NCI-H2081 (cell line): ENCODE measurements at places on chromosomes 5 and 9.

- DNase-seq: no peak
These were observed 1012.8 kb downstream of the MAT2B start for GRCh38 chr5:164518067-164518740.

DNA sequence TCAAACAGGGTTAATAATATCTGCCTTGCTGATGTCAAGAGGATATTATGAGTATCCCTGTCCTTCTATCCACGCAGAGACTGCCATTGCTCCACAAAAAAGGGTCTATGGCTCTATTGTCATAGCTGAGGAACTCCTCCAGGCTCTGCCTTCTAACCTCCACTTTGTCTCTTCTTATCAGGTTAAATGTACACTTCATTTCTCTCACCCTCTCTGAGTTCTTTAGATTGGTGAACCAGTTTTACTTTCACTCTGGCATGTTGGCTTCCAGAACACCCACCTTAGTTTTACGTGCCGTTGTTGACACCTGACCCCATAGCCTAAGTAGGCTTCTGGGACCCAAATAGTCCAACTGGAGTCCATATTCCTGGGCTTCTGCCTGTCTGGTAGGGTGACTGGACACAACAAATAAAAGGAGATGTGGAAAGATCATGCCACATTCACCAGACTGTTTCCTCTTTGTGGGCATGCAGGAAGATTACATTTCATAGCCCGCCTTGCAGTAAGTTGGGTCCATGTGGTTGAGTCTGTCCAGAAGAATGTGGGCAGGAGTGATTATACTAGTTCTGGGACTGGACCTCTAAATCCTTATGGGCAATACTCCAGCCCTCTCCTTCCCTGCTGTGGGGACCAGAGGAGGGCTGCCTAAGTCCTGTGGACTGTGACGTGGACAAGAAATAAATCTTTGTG, 350.4 kb upstream of the CLINT1 start:
- DNase-seq: no peak

DNA sequence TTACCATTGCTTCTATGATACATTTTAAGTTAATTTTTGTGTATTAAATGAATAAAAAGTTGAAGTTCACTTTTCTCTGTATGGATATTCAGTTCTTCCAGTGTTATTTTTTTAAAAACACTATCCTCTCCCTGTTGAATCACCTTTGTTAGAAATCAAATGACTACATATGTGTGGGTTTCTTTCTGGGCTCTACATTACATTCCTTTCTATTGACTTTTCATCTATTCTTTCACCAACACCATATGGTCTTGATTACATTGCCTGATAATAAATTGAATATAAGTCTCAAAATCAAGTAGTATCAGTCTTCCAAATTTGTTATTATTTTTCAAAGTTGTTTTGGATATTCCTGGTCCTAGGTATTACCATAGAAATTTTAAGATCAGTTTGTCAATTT, 7.3 kb upstream of the RASEF start:
- DNase-seq: no peak

DNA sequence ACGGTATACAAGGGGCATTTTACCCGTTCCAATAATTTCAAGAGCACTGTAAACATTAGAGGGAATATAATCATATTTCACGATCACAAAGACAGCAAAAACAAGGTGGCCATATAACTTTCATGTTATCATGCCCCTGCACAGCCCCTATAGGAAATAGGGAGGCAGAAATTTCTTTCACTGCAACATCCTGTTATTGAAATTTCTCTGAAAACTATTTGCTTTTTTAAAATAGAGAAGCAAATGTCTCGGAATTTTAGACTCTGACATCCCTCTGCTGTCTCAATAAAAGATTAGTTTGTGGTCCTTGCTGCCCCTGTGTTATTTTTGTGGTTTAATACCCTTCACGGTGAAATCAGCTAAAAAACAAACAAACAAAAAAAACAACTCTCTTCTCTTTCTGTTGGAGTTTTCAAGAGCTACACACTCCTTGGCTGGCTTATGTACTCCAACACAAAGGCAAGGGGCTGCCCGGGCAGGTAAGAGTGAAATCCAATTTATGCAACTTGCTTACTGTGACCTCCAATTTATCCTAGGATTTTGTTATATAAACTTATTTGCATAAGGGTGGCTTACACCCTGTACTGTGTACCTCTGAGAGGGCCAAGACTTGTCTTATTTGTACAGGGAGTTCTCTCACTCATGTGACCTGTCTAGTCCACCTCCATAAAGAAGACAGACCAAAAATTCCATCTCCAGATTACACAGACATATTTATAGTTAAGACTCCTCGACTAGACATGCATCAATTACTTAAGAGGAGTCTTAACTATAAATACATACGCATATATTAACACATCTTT, 223.6 kb downstream of the MLLT3 start:
- no peak for DNase-seq

- DNase-seq: no peak
These were observed 52.5 kb upstream of the NCS1 start for GRCh38 chr9:130119519-130120298.

GRCh38 chr5:130109152-130109551, 204.9 kb downstream of the CHSY3 start:
- DNase-seq: no peak

GRCh38 chr9:112032009-112032408, 135.4 kb downstream of the UGCG start:
- no peak for DNase-seq

GRCh38 chr5:1468247-1468612, 23.0 kb upstream of the SLC6A3 start:
- no peak for DNase-seq

DNA sequence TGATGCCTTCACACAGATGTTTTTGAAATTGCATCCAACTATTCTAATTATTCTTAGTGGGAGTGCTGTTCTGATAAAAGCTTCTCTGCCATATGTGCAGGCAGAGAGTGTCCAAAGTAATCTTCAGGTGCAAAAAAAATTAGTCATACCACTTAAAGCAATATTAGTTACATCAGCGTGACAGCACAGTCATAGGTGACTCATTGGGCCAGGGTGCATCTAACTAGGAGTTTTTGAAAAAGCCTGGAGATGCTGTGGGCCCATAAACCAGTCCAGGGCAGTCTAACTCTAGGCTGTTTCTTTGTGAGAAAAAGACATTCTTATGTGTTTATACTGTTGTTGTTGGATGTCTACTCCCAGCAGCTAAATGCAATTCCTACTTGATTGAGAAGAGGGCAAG, 33.0 kb upstream of the C6 start:
- DNase-seq: no peak

- no peak for DNase-seq
These were observed 72.0 kb downstream of the ANKRD33B start for GRCh38 chr5:10635867-10636350.

GRCh38 chr9:30010691-30011090, 2373.8 kb upstream of the ACO1 start:
- DNase-seq: no peak

DNA sequence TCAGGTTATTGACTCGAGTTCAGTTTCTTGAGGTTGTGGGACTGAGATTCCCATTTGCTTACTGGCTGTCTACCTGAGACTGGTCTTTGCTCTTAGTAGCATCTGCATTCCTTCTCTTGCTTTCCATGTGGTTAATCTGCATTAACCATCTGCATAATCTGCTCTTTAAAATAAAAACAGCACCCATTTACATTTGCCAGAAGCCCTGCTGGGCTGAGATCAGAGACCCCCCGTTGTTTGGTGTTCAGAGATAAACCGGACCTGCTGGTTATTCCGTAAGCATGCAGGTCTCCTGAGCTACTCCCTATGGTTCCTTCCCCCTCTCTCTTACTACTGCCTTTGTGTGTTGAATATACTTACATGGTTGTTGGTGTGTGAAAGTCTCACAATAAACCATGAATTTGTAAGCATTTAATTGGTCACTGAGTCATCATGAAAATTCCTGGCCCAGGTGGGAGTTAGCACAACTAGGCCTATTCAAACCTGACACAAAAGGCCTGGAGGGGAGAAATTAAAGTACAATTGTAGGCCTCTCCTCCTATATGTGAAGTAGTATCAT, 396.7 kb downstream of the MRPS30 start:
- no peak for DNase-seq

DNA sequence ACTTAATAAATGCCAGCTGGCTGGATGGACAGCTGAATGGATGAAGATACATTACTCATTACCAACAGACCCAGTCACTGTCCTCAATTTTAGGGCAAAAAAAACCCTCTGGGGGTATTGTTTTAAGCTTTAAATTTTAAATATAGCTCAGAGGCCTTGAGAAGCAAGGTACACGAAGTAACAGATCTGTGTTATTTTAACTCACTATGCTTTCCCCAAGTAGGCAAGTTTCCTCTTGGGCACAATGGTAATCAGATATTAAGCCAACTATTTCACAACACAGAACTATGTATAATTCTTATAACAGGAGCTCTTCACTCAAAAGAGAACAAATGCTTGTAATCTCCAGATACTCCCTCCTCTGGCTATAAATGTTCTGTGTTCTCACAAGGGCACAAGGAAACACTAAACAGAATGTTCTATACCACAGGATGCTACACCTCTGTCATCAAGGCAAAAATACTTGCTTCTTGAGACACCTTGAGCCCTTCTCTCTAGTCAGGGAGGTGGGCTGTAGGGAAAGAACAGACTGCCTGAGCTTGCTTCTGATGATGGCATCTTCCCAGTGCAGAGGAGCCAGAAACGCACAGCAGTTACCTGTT, 443.8 kb downstream of the SPOCK1 start:
- no peak for DNase-seq

- DNase-seq: no peak
These were observed 70.8 kb downstream of the MRPL36 start for GRCh38 chr5:1728846-1729245.

GRCh38 chr5:131532031-131532640, 102.9 kb downstream of the RAPGEF6 start:
- peak; percentile 46 for DNase-seq

GRCh38 chr5:76269259-76269931, 133.7 kb upstream of the IQGAP2 start:
- DNase-seq: no peak

- no peak for DNase-seq
These were observed 21.7 kb upstream of the PCAT7 start for GRCh38 chr9:94533155-94533554.

- no peak for DNase-seq
These were observed 36.7 kb upstream of the TNC start for GRCh38 chr9:115154617-115155016.

- no peak for DNase-seq
These were observed 116.6 kb downstream of the MUSK start for GRCh38 chr9:110785166-110785565.

GRCh38 chr9:75866273-75866871, 24.1 kb upstream of the PCSK5 start:
- peak; percentile 56 for DNase-seq

DNA sequence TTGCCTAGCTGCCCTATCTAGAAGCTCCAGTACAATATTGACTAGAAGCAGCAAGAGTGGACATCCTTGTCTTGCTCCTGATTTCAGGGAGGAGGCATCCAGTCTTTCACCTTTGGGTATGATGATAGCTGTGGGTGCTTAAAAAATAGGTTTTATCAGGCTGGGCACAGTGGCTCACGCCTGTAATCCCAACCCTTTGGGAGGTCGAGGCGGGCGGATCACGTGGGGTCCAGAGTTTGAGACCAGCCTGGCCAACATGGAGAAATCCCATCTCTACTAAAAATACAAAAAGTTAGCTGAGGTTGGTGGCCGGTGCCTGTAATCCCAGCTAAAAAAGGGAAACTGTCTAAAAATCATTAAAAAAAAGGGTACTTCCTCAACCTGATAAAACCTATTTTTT, 2.0 kb upstream of the CAMSAP1 start:
- DNase-seq: no peak

DNA sequence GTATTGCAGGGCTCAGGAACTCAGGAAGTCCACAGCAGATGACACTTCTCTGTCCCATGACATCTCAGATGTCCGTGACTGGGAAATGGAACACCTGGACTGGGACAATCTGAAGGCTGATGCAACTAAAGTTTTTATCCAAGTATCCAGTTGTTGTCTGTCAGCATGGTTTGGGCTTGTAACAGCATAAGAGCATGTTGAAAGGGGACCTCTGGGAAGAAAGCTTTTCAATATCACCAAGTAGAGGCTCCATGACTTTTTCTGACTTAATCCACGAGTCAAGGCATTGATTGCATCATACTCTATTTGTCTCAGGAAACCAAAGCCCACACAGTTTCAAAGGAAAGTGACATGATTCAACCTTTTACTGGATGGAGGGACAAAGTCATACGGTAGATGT, 807.7 kb downstream of the MTRR start:
- DNase-seq: no peak

DNA sequence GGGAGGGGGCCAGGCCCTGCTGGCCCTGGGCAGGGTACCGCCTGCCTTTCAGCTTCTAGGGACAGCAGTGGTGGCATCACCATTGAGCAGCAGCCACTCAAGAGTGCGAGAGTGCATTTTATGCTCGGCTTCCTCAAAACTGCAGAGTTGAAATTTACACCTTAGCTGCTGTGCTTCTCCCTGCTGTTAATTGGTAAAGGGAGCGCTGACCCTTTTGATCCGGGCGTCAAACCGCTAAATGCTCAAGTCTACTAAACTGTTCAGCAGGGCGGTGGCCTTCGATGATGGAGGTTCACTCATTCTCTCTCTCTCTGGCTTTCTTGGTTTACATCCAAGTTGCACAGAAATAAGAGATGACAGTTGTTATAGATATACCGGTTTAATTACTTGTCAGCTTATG, 368.6 kb upstream of the IRX2 start:
- DNase-seq: no peak

- no peak for DNase-seq
These were observed 104.6 kb upstream of the TNFAIP8 start for GRCh38 chr5:119250946-119251901.

GRCh38 chr9:120725907-120726306, 11.6 kb upstream of the MEGF9 start:
- DNase-seq: no peak

- DNase-seq: no peak
These were observed 159.3 kb upstream of the DAPK1 start for GRCh38 chr9:87338088-87338989.

DNA sequence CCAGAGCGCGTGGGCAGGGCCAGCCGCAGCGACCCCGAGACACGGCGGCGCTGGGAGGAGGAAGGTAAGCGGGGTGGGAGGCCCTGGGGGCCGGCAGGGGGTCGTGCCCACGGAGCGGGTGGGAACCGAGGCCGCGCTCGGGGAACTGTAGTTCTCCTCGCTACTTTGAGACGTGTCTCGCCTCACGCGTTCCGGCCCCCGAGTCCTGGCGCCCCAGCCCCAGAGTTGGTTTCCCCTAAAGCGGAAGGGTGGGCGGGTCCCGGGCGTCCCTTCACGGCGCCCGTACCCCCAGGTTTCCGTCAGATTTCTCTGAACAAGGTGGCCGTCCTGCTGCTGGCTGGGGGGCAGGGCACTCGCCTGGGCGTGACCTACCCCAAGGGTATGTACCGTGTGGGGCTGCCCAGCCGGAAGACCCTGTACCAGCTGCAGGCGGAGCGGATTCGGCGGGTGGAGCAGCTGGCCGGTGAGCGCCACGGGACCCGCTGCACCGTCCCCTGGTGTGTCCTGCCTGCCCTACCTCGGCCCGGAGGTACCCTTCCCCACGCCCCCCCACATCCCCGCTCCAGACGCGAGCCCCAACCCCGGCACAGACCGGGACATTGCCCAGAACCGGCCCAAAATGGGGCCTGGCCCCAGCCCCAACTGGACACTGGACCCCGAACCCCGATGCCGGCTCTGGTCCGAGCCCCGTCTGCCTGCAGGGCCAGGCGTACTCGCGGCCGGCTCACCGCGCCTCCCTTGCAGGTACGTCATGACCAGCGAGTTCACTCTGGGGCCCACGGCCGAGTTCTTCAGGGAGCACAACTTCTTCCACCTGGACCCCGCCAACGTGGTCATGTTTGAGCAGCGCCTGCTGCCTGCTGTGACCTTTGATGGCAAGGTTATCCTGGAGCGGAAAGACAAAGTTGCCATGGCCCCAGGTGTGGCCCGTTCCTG, 709 bp downstream of the UAP1L1 start:
- DNase-seq: peak; percentile 21
